ENCODE measurements at places on chromosomes 1 and 21. TPM values are rescaled to one million over a fixed set of nuclear protein-coding genes. Genes with fewer than 3 reads are reported as not detected.

KRTAP19-7 gene
- total RNA-seq, result not detected

CLDN17 gene
- not detected for total RNA-seq

DNA sequence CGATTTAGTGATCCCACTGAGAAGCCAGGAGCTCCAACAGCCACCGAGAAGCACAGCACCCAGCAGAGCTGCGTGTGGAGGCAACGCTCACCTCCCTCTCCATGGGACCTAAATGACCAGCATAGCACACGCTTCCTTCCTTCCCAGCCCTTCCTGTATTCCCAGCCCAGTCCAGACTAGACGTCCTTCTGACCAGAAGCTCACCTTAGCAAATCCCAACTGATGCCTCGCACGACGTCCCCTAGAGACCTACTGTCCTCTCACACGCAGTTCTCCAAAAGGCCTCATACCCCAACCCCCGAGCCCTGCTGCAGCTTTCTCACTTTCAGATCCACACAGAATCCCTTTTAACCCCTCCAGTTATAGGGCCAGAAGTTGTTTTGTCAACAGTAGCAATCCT lies 132.4 kb downstream of the SLC45A1 start:
- no peaks in the 10 kb centered on the region for H3K36me3 ChIP-seq
- H3K4me3 ChIP-seq, result no peak overlapping the region
- H3K4me1 ChIP-seq, result no peaks in the 10 kb centered on the region
- no peaks in the 10 kb centered on the region for H3K27me3 ChIP-seq
- H3K27ac ChIP-seq, result no peak overlapping the region
- DNase-seq, result no peak

- H3K4me1 ChIP-seq, result peaks cover 18% of the 10 kb centered on the region
- peak overlapping the region; percentile 90 for H3K4me3 ChIP-seq
- no peak for DNase-seq
- no peak overlapping the region for H3K27ac ChIP-seq
Observed at GRCh38 chr1:231242516-231243198, 1.6 kb downstream of the GNPAT start.

DNA sequence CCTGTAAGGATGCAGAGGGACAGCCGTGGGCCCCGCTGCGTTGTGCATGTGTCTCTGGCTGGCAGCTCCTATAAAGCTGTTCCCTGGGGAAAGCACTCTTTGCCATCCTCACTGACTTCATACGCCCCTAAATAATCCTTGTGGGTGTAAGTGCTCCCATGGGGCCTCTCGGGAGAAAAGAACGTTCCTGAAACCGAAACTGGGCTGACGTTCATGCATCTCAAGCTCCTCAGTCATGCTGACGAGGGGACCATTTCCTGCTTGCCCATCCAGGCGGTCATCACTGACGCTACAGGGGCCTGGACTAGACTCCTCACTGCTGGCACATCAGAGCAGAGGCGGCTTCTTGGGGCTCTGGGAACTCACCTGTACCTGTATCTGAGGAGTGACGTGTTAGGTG lies 73.1 kb upstream of the USP24 start:
- no peaks in the 10 kb centered on the region for H3K27me3 ChIP-seq
- no peak for DNase-seq
- H3K4me3 ChIP-seq, result no peak overlapping the region

DNA sequence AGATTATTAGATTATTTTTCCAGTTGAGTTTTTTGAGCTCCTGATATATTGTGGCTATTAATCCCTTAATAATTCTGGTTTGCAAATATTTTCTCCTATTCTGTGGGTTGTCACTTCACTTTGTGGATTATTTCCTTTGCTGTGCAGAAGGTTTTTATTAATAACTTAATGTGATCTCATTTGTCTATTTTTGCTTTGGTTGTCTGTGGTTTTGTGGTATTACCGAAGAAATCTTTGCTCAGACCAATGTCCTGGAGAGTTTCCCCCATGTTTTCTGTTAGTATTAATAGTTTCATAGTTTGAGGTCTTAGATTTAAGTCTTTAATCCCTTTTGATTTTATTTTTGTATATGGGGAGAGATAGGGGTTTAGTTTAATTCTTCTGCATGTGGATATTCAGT lies 7.1 kb upstream of the TBX19 start:
- DNase-seq, result no peak
- H3K36me3 ChIP-seq, result no peaks in the 10 kb centered on the region
- H3K27me3 ChIP-seq, result no peaks in the 10 kb centered on the region
- H3K27ac ChIP-seq, result no peak overlapping the region

DNA sequence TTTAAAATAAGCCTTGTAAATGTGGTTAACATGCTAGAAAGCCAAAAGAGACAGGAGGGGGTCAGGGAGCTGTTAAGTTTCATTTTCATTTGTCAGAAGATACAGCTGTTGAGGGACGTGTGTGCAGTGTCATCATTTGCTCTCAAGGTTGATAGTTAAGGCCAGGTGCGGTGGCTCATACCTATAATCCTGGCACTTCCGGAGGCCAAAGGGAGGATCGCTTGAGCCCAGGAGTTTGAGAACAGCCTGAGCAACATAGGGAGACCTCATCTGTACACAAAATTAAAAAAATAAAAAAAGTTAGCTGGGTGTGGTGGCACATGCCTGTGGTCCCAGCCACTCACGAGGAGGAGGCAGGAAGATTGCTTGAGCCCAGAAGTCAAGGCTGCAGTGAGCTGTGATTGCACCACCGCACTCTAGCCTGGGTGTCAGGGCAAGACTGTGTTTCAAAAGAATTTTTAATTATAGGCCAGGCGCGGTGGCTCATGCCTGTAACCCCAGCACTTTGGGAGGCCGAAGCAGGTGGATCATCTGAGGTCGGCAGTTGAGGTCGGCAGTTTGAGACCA lies 22.7 kb downstream of the ZBTB8OS start:
- H3K27me3 ChIP-seq, result no peaks in the 10 kb centered on the region
- no peaks in the 10 kb centered on the region for H3K4me1 ChIP-seq
- no peak overlapping the region for H3K4me3 ChIP-seq
- H3K27ac ChIP-seq, result no peak overlapping the region

GRCh38 chr1:68758666-68759209 lies 261.9 kb upstream of the DEPDC1 start:
- no peaks in the 10 kb centered on the region for H3K27me3 ChIP-seq
- no peak overlapping the region for H3K4me3 ChIP-seq
- DNase-seq, result no peak
- no peaks in the 10 kb centered on the region for H3K36me3 ChIP-seq

- no peak overlapping the region for H3K4me3 ChIP-seq
- H3K4me1 ChIP-seq, result no peaks in the 10 kb centered on the region
- H3K27ac ChIP-seq, result no peak overlapping the region
Observed at GRCh38 chr1:90282811-90283210, 287.9 kb downstream of the ZNF326 start.

ANKRD65 gene
- total RNA-seq, result 12.5 TPM

CD52 gene
- total RNA-seq, result not detected

- no peak overlapping the region for H3K4me3 ChIP-seq
- no peaks in the 10 kb centered on the region for H3K27me3 ChIP-seq
- no peaks in the 10 kb centered on the region for H3K36me3 ChIP-seq
- no peaks in the 10 kb centered on the region for H3K4me1 ChIP-seq
- no peak overlapping the region for H3K27ac ChIP-seq
- no peak for DNase-seq
Observed at GRCh38 chr1:35243691-35244090, 24.8 kb upstream of the ZMYM4 start.

DNA sequence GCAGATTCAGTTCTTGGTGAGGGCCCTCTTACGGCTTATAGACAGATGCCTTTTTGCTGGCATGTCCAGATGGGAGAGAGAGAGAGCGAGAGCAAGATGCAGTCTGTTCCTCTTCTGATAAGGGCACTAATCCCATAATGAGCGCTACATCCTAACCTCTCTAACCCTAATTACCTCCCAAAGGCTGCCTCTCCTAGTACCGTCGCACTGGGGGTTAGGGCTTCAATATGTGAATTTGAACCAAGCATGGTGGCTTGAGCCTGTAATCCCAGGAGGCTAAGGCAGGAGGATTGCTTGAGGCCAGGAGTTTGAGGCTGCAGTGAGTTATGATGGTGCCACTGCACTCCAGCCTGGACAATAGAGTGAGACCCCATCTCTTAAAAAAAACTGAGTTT lies 10.5 kb upstream of the SDE2 start:
- H3K4me1 ChIP-seq, result no peaks in the 10 kb centered on the region
- no peaks in the 10 kb centered on the region for H3K27me3 ChIP-seq
- H3K27ac ChIP-seq, result no peak overlapping the region
- DNase-seq, result no peak
- no peaks in the 10 kb centered on the region for H3K36me3 ChIP-seq
- H3K4me3 ChIP-seq, result no peak overlapping the region

TMCC2 gene
- 5.2 TPM for total RNA-seq

DNA sequence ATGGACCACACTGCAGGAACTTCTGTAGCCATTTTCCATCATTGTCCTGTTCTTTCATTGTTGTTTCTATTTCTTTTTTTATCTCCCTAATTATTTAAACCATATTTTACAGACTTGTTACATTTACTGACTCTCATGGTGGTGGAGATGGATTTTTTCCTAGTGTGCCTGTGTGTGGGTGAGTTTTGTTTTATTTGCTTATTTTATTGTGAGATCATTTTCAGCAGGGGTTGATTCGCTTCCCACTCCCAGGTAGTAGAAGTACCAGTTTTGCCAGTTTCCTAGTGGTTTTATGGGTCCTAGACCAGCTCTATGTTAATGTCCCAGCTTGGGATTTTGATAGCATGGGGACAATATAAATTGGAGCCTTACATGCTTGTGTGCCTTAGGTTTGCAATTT lies 80.0 kb upstream of the BACH1 start:
- H3K4me3 ChIP-seq, result no peak overlapping the region
- no peaks in the 10 kb centered on the region for H3K36me3 ChIP-seq
- H3K27me3 ChIP-seq, result no peaks in the 10 kb centered on the region
- H3K27ac ChIP-seq, result no peak overlapping the region
